ENCODE measurements at places on chromosomes 3 and 15. TPM values are rescaled to one million over a fixed set of nuclear protein-coding genes. Genes with fewer than 3 reads are reported as not detected.

CCDC39 gene
- not detected for total RNA-seq

ADPGK gene
- total RNA-seq: 74.4 TPM

CFAP44 gene
- total RNA-seq: 9.3 TPM

CD96 gene
- 2.6 TPM for total RNA-seq

STARD5 gene
- total RNA-seq: 8.2 TPM

PRTG gene
- total RNA-seq: 26.0 TPM

GOLGA8A gene
- 47.9 TPM for total RNA-seq

CCR1 gene
- total RNA-seq: 4.3 TPM

TICRR gene
- 4.3 TPM for total RNA-seq

SEMA5B gene
- 21.7 TPM for total RNA-seq

UBAP1L gene
- 5.6 TPM for total RNA-seq

CPEB1 gene
- 3.1 TPM for total RNA-seq

KCNMB2 gene
- 29.3 TPM for total RNA-seq

GLDN gene
- total RNA-seq: 0.99 TPM

TMEM108 gene
- total RNA-seq: 1.8 TPM

UQCRC1 gene
- total RNA-seq: 253 TPM

GRAMD1C gene
- 29.0 TPM for total RNA-seq
